ENCODE measurements at places on chromosomes 16 and 17.

GRCh38 chr16:79162977-79163376 lies 437.6 kb downstream of the MAF start:
- DNase-seq = no peak

- DNase-seq = no peak
Observed at GRCh38 chr17:13484020-13484419, 117.7 kb downstream of the HS3ST3A1 start.

DNA sequence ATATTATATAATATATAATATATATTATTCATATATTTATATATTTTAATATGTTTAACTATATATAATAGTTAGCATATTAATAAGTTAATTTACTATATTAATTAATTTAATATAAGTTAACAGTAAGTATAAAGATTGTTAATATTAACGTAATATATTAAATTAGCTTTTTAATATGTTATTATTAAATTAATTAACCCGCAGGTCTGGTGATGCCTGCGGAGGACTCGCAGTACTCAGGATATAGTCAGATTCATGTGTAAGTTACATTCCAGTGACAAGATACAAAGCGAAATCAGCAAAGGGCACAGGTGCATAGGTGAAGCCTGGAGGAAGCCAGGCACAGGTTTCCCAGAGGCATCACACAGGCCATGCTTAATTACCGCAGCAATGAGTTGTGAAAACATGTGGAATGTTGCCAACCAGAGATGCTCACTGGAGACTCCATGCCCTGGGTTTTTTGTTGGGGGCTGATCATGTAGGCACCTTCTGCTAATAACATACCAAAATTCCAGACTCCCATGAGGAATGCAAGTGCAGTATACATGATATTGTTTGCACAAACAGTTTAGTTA lies 130.4 kb upstream of the MPHOSPH6 start:
- no peak for DNase-seq

DNA sequence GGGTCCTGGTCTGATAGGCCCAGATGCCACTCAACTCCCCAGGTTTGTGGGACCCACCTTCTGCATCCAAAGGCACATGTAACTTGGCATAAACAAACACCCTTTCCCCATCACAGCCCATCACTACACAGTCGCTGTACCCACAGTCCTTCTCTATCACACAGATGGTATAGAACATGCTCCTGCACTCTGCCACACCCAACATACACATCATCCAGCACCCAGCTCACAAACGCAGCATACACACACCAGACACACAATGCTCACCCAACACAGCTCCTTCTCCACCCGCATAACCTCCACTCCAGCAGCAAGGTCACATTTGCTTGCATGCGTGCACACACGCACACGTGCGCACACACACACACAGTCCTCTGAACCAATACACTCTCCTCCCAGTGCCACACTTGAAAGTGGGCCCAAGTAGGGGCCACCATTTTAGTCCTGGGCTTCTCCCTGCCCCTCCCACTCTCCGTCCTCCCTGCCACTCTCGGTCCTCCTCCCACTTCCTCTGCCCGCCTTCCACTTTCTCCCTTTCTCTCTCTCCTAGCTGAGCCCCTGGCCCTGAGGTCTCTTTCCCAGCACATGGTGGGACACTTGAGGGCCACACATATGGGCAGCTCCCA lies 8.5 kb upstream of the TMEM92 start:
- no peak for DNase-seq

DNA sequence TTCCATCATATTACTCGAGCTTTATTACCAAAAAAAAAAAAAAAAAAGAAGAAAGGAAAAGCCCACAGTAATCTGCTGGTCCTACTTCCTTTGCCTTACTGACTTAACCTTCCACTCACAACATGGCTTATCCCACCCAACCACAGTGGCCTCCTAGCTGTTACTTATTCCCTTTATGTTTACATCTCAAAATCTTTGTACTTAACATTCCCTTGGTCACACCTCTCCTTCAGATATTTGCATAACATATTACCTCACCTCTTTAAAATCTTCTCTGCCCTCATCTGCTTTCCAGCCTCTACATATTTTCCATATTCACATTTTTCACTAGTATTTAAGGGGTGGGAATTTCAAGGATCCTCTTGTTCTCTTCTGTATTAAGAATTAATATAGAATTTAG lies 327.0 kb upstream of the TBX2 start:
- DNase-seq = no peak

All from stimulated activated CD4-positive, alpha-beta T cell treated with anti-CD3 and anti-CD28 coated beads, Interleukin-15, amount 100 ng/mL, for 1 hour (primary cell).